Left kidney (tissue), 8 donors: ENCODE measurements at places on chromosomes 16 and 17. TPM values are rescaled to one million over a fixed set of nuclear protein-coding genes. Genes with fewer than 3 reads are reported as not detected.

The CCDC144A gene
- polyA plus RNA-seq = 12.0 TPM

DNA sequence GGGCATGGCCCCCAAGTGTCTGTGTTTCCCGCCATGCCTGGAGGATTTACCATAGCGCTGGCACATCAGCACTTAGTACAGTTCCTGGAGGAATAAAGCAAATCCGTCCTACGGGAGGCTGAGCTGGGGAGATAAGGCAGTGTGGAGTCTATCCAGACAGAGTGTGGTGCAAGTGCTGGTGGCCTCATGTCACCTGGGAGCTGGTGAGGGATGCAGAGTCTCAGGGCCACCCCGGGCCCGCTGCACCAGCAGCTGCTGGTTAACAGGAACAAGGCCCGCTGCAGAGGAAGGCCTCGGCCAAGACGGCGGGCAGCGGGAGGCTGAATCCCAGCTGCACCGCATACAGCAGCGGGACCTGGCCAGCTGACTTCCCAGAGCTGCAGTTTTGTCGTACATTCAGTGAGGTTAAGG, 57.3 kb upstream of the CDC42EP4 start:
- no peak for DNase-seq

GRCh38 chr16:89571636-89572035, 3.9 kb upstream of the CPNE7 start:
- DNase-seq = no peak

- DNase-seq = no peak
Measured at GRCh38 chr16:55530316-55530856, 21.5 kb downstream of the LPCAT2 start.

The TUBB3 gene
- 8.8 TPM for polyA plus RNA-seq

GRCh38 chr17:15479703-15480102, 12.3 kb upstream of the CDRT4 start:
- no peak for DNase-seq

DNA sequence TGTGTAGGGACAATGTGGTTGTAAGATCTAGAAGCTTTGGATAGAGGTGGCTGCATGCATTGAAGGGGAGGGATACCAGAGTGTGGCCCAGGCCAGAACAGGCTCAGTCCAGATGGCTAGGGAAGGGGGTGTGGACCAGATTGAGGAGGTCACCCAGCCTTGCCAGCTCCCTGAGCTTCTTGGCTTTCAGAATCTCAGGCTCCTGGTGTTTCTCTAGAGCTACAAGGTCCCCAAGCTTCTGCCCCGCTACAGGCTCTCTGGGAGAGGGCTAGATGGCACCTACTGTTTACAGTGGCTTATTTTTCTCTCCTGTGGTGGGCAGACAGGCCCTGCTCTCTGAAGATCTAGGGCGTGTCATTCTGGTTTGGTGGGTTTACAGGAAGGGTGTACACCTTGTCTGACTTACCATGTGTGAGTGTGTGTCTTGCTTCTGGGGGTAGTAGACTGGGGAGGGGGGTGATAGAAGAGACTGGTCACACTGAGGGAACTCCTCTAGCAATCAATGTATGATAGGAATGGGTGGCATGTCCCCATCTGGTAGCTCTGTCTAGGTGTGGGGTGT, 1.1 kb downstream of the RARA start:
- no peak for DNase-seq

- peak; percentile 36 for DNase-seq
Measured at GRCh38 chr16:81940781-81941560, 70.3 kb downstream of the SDR42E1 start.

GRCh38 chr17:66411520-66411919, 109.1 kb downstream of the PRKCA start:
- no peak for DNase-seq

The KRTAP1-1 gene
- not detected for polyA plus RNA-seq

DNA sequence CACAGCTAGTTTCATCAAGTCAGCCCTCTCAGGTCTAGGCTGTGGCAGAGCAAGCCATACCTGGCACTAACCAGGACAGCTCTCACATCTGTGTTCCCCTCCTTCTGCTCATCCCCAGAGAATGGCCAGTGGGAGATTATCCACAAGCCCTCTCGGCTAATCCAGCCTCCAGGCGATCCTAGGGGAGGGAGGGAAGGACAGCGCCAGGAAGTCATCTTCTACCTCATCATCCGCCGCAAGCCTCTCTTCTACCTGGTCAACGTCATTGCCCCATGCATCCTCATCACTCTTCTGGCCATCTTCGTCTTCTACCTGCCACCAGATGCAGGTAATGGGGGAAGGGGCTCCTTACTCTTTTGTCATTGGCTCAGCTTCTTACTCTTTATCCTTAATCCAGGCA, 3.6 kb downstream of the CHRNB1 start:
- DNase-seq = no peak

DNA sequence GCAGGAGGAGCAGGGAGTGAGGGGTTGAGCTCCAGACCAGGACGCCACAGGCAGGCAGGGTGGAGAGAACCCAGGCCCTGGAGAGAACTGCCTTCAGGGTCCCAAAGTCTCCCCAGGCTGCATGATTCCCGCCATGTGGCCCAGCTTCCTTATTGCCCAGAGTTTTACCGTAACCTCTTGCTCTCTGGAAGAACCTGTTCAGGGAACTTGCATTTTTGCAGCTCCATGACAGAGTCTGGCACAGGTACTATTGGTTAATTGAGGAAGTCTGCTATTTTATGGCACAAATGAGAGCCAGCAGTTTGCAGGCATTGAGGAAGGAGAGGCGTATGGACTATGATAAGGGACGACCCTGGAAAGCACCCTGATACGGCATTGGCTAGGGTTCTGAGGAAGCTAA, 11.6 kb upstream of the NOS2 start:
- DNase-seq = no peak

GRCh38 chr16:49009204-49009603, 272.4 kb downstream of the CBLN1 start:
- no peak for DNase-seq
